ENCODE measurements at places on chromosomes 2 and 18.
A peak's percentile ranks its signal among the peaks of the same experiment; 100 is the strongest.

- no peak for DNase-seq
These were observed 690.7 kb downstream of the KCNJ3 start for GRCh38 chr2:155389224-155389623.

- no peak for DNase-seq
These were observed 28.2 kb upstream of the GALNT1 start for GRCh38 chr18:35553300-35553699.

DNA sequence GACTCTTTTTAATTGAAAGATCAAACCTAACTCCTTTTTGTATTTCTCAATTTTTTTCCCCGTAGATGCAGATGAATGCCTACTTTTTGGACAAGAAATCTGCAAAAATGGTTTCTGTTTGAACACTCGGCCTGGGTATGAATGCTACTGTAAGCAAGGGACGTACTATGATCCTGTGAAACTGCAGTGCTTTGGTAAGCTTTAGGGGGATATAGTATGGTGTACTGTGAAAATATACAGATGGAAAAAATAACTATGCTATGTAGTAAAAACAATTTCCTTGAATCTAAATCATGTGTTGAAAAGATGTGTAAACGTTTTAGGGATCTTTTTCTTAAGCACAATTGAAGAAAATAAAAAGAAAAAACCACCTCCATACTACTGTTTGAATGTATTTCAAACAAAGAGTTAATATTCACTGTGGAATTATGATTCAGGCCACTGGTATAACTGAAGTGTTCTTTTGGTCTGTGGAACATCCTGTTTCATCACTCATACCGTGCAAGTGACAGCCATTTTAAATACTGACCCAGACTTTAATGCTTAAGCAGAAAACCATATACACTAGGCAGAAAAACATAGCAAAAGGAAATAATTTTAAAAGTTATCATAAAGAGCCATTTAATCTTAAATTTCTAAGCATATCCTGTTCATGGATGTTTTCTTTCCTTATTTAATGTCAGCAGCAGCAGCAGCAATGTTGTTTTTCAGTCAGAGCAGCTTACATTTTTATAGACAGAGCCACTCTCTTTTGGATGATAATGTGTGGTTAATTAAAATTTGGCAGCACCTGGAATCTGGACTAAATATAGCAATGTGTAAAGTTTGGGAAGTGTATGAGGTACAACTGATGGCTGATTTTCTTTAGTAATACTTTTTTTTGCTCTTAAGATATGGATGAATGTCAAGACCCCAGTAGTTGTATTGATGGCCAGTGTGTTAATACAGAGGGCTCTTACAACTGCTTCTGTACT, 112.8 kb upstream of the RASGRP3 start:
- DNase-seq: no peak

DNA sequence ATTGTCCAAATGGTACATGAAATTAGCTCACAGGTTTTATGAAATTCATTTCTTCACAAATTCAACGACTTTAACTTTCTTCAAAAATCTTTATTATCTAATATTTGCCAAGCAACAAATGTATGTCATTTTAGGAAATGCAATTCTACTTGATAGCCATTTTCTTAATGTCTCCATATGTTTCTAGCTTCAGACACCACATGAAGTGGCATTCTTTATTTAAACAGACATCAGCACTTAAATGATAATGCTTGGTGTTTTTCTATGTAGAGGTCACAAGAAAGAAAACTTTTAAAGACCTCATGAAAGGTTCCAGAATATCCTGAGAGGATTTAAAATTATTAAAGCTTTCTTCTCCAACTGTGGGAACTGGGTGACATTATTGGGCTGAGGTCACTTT, 44.2 kb upstream of the XIRP2 start:
- DNase-seq: no peak

- DNase-seq: no peak
These were observed 28.0 kb upstream of the KCMF1 start for GRCh38 chr2:84942964-84943421.

- DNase-seq: no peak
These were observed 236.5 kb downstream of the TPGS2 start for GRCh38 chr18:36592282-36592681.

DNA sequence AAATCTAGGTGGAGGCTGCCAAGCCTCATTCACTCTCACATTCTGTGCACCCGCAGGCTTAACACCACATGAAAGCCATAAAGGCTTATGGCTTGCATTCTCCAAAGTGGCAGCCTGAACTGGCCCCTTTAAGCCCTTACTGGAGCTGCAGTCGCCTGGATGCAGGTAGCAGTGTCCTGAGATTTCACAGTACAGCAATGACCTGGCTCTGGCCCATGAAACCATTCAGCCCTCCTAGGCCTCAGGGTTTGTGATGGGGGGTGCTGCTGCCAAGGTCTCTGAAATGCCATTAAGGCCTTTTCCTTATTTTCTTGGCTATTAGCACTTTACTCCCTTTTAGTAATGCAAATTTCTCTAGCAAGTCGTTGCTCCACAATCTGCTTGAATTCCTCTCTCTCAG, 48.6 kb downstream of the RNMT start:
- DNase-seq: no peak

- no peak for DNase-seq
These were observed 38.3 kb upstream of the RNU4ATAC start for GRCh38 chr2:121492409-121492808.

DNA sequence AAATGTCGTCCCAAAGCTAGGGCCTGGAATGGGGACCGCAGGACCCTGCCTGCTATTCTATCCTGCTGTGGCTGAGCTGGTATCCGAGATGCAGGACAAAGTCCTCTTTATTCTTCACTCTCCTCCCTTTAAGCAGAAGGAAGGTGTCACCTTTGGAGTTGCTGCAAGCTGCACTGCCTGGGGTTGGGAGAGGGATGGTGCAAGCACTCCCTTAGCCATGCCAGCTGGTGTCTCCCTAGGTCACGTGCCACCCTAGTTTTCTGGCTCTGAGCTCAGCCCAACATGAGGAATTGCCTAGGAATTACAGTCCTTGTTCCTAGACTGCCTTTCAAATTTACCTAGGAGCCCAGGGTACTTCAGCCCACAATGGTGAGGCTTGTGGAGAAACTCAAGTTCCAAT, 21.4 kb upstream of the FAM228A start:
- DNase-seq: no peak

DNA sequence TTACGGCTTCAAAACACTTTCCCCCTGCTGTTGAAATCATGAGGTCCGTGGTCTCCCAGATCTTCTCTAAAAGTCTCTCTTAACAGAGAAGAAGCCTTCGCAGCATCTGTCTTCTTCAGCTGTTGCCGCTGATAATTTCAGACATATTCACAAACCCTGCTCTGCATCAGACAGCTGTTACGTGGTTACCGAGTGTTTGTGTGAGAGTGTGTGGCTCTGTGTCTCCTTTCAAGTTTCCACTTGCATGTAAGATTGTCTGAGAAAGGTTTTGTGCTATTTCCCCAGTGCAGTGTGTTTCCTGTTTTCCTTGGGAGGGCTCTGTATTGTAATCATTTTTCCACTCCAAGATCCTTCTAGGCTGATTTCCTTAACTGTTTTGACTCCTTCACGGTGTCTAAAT, 32.8 kb downstream of the MAIP1 start:
- DNase-seq: no peak

- no peak for DNase-seq
These were observed 31.6 kb downstream of the B3GNT2 start for GRCh38 chr2:62227386-62228075.

DNA sequence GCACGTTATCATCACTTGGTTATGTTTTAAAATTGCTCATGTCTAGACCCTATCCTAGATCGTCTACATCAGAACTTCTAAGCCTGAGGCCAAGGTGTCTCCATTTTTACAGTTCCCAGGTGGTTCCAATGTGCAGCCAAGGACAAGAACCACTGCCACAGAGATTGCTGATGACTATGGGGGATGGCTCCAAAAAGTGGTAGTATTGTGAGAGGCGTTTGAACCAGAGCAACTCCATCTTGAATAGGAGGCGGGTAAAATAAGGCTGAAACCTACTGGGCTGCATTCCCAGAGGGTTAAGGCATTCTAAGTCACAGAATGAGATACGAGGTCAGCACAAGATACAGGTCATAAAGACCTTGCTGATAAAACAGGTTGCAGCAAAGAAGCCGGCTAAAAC, 212.6 kb upstream of the FBXO11 start:
- no peak for DNase-seq

DNA sequence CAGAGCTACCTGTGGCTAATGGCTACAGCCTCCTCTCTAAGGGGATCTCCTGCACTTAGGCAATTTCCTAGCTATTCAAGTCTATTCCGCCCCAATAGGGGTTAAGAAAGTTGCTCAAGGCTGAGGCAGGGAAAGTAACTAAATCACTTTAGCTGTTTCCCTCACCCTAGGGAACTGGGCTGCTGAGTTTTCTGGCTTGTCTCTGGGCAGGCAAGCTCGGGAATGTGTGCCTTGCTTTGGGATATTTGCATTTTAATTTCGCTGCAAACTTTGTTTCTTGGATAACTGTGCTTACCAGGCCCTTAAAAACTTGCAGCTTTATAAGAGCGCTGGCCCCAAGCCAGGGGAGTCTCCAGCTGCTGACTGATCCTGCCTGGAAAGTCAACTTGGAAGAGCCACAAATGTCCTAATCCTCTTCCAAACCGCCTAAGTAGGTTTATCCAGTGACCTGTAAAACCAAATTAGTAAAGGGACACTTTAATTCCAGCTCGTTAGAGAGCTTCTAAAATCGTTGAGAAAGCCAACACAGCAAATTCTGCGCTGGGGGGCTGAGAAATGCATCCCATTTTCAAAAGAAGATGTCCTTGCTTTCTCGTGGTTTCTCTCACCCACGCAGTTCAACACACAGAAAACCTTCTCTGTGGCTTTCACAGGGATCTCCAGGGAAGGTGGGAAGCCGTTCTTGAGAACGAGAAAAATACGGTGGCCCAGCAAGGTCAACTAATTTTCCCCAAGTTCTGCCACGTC, 59.5 kb upstream of the SP3 start:
- no peak for DNase-seq

- DNase-seq: no peak
These were observed 98.1 kb downstream of the COL6A3 start for GRCh38 chr2:237315829-237316225.

- no peak for DNase-seq
These were observed 50.4 kb upstream of the NABP1 start for GRCh38 chr2:191627518-191627917.

GRCh38 chr2:186882511-186883071, 33.6 kb upstream of the ZSWIM2 start:
- DNase-seq: no peak

DNA sequence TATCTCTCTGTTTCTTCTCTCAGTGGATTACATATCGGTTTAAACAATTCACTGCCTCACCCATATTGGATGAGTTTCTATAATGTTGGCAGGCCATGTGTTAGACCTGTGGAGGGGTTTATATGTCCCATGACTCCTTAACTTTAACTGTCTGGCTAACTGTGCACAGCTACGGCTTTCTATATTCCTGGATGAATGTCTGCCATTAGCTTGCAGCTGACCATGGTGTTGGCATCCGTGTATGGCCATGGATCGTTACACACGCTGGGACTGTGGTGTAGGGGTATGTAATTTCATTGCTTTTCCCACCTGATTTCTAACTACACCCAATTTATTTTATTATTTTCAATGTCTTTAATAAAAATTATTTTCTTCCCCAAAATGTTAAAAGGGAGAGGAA, 3.3 kb upstream of the TANC1 start:
- no peak for DNase-seq

DNA sequence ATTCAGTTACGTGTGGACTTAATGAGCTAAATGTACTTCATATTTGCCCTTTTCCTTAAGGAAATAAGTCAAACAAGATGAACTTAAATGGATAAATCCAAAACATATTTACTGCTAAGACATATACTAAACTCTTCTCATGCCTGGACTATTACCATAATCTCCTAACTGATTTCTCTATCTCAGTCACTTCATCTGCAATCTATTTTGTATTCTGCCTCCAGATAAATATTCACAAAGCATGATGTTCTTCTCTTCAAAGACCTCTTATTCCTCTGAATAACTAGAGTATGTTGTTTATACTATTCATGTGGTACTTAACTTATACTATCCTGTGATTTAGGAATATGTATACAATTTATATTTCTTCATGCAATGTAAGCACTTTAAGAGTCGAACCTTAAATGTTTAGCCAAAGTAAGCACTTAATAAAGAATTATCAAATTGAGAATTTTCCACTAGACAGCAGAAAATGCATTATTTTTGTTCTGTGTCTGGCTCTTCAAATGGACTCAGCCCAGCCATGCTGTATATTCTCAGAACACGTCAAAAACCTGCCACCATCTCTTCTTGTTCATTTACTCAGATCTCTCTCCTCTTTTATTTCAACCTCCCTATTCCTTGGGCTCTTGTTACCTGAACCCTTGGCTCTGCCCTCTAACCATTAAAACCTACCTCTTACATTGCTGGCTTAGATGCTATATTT, 79.9 kb upstream of the ARHGAP28 start:
- no peak for DNase-seq

GRCh38 chr18:36756242-36756641, 72.6 kb downstream of the TPGS2 start:
- no peak for DNase-seq

DNA sequence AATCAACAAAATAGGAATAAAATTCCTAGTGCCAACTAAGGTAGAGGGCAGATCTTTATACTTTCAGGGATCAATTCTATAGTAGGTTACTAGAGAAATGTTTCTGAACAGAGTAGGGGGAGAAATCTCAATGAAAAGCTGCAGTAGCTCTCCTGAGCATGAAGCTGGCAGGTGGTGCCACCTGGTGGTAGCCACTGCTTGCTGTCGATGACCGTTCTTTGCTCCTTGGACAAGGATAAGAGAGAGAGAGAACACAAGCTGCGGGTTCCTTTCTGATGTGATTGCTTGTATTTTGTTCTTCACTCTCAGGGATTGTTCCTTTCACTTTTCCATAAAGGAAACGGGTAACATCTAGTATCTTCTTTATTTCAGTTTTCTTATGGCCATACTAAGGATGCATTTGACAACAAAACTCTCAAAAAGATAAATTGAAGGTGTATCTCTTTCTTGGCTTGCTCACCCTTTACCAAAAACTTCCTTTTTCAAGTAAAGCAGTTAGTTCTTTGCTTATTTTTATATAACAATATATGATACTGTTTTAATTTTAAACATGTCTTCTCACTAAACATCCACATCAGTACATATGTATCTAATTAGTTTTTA, 18.6 kb upstream of the MRPL19 start:
- peak; percentile 71 for DNase-seq

DNA sequence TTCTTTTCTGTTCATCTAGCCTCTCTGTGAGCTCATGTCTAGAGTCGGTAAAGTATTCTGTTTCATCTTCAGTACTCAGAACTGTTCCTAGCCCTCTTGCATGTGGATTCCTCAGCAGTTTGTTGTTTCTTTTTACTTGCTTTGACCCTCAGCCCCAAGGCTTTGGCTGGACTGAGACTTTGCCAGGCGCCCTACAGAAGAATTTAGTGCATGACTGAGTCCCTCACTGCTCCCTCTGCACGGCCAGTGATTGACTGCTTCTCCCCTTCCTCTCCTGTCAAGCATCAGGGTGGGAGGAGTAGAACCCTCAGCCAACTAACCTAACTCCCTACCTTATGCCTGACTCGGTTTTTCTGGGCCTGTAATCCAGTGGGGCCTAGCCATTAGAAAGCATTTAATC, 109.8 kb downstream of the ESCO1 start:
- DNase-seq: no peak

GRCh38 chr2:18900691-18901141, 311.3 kb upstream of the NT5C1B start:
- no peak for DNase-seq

- no peak for DNase-seq
These were observed 89.9 kb upstream of the EPC2 start for GRCh38 chr2:148554459-148555247.

Data from COR-L47 (cell line).